Fibroblast of the aortic adventitia (primary cell): ENCODE measurements at places on chromosomes 4 and X. TPM values are rescaled to one million over a fixed set of nuclear protein-coding genes. Genes with fewer than 3 reads are reported as not detected.

GRCh38 chr4:145170223-145170622 is 10.2 kb downstream of the OTUD4 start:
- peak; percentile 62 for DNase-seq

The TLR2 gene
- not detected in 2 replicates for total RNA-seq

- no peak for DNase-seq
Observed at GRCh38 chr4:4720646-4721045, 138.8 kb upstream of the MSX1 start.

The STOX2 gene
- 1.1 and 1.5 TPM in 2 replicates for total RNA-seq

GRCh38 chr4:26106776-26107175 is 192.8 kb downstream of the SMIM20 start:
- peak; percentile 8 for DNase-seq

GRCh38 chrX:74420196-74421035 is 877 bp upstream of the SLC16A2 start:
- peak; percentile 78 for DNase-seq

DNA sequence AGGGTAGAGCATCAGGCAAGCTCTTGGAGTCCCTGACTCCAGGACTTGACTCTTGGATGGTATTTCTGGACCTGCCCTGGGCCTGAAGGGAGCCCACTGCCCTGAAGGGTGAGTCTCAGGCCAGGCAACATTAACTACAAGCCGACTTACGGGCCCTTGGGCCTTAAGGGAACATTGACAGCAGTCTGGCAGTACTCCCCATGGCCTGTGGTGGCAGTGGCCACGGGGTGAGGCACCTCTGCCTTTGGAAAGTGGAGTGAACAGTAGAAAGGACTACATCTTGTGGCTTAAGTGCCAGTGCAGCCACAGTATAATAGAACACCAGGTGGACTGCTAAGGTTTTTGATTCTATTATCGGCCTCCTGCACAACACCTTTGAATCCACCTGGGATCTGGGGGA is 36.3 kb downstream of the SH3BGRL start:
- no peak for DNase-seq

DNA sequence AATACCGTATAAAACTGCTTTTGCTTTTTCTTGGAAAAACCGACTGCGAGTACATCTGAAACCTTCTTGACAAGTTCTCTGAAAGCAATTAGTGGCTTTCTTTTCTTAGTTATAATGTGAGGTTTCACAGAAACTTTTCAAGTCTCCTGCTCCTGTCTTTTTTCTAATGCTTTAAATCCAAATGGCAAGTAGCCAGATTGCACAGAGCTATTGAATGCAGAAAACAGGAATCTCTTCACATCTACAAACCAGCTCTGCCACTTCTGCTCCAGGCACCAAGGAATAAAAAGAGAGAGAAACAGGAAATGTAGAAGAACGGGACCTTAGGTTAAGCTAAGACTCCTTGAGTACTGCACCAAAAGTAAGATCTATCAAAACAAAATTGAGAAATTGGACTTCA is 267.3 kb upstream of the TET2 start:
- DNase-seq, result peak; percentile 18

The PABPC5 gene
- total RNA-seq, result 1.8 and 8.1 TPM in 2 replicates

- no peak for DNase-seq
Observed at GRCh38 chr4:140704964-140705363, 51.2 kb downstream of the TBC1D9 start.

DNA sequence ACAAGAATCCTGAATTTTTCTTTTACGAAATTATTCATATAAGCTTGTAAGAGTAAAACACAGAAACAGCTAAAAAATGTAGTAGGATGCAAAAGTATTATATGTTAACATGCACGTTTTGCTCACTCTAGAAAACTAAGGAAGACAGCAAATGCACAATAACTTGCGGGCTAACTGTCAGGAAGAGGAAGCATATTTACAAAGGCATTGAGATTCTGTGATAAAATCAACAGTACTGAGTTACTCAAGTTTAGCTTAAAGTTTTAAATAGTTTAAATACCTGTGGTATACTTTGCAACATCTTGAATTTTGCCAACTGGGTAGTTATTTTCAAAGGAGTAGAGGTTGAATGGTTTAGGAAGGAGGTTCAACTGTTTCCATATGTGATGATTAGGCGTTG is 37.0 kb downstream of the SH2D1A start:
- DNase-seq, result no peak

DNA sequence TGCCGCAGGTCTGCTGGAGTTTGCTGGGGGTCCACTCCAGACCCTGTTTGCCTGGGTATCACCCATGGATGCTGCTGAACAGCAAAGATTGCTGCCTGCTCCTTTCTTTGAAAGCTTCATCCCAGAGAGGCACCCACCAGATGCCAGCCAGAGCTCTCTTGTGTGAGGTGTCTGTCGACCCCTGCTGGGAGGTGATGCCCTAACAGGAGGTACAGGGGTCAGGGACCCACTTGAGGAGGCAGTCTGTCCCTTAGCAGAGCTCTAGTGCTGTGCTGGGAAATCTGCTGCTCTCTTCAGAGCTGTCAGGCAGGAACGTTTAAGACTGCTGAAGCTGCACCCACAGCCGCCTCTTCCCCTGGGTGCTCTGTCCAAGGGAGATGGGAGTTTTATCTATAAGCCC is 162.7 kb downstream of the NAF1 start:
- DNase-seq, result no peak

DNA sequence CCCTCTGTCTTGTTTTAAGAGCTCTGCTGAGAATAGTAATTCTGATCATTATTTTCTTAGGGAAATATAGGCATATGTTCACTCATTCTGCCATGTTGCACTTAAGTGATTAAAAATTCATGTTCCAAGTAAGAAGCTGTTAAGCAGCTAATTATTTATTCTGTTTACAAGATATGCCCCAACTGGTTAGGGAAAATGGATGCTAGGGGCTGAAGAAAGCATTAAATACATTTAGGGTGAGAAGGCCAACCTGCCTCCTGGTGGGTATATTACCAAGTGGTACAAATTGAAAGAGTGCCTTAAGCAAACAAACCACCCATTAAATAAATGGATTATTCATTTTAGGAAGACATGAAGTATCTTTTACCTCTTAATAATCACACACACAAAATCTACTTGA is 392.6 kb upstream of the EPHA5 start:
- no peak for DNase-seq

The TIMM17B gene
- total RNA-seq, result 7.0 and 19.4 TPM in 2 replicates

The ARAP2 gene
- 0.63 and 1.5 TPM in 2 replicates for total RNA-seq

- DNase-seq, result peak; percentile 58
Observed at GRCh38 chr4:55742655-55743202, 76.9 kb upstream of the EXOC1L start.

- DNase-seq, result no peak
Observed at GRCh38 chr4:86264241-86264640, 95.6 kb downstream of the MAPK10 start.
